ENCODE measurements at places on chromosomes 5 and 9.

DNA sequence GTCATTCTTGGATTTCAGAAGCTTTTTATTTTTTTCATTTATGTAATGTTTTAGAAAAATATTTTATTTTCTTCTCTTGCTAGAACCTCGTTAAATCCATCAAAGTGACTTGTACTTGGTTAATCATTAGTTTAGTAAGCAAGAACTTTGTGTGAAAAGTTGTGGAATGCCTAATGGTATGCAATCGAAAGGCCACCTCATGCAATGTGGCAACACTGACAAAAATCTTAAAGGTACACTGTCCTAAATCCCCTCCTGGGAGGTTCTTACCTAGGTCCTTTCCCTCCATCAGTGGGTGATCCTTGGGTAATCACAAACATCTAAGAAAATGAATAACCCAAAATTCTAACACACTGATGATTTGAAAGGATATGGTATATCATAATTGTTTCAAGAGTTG is 304.2 kb downstream of the DNAH5 start:
- DNase-seq: no peak

- DNase-seq: no peak
Measured at GRCh38 chr9:96253059-96253696, 48.8 kb downstream of the HSD17B3 start.

GRCh38 chr9:114804505-114804904 is 1.3 kb downstream of the TNFSF15 start:
- DNase-seq: peak; percentile 75

DNA sequence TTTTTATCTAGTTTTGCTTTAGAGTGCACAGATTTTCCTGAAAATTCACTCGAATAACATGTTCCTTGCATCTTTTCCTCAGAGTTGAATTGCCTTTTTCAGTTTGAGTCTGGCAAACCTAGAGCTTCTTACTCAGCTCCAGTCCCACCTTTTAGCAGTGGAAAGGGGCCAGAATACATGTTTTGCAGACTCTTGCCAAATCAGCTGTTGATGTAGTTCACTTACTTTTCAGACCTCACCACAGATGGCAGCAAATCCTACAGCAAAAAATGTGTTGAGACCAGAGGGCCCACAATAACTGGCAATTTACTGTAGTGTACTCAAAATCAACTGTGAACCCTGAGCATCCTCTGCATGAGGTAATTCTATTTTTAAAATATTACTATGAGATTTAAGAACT is 545.2 kb upstream of the ACO1 start:
- DNase-seq: no peak

GRCh38 chr9:109549386-109549785 is 51.3 kb upstream of the PTPN3 start:
- DNase-seq: no peak

DNA sequence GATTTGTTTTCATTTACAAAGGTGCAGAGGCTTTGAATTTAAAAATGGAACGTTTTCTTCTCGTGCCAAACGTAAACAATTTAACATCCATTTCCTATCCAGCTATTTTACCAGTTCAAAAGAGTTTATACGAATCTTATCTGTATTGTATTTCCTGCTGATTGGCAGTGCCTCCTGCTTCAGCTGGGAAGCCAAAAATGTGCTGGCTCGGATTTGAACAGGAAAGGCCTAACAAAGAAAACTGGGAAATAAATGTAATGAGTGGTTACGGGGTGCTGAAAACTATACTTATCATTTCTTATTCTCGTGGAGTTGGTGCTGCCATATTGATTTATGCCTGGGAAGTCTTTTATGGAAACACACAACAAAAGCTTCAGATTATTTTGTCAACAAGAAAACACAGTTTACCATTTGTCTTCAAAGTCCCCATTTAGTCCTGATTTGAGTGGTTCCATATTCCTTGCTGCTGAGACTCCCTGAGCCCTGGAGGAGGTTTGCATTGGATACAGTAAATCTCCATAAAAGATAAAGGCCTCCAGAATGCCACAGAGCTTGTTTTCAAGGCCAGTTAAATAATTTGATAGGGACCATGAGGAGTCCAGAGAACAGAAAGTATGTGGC is 507.4 kb downstream of the RASEF start:
- no peak for DNase-seq

- no peak for DNase-seq
Measured at GRCh38 chr9:125517577-125517976, 189.4 kb downstream of the MAPKAP1 start.

DNA sequence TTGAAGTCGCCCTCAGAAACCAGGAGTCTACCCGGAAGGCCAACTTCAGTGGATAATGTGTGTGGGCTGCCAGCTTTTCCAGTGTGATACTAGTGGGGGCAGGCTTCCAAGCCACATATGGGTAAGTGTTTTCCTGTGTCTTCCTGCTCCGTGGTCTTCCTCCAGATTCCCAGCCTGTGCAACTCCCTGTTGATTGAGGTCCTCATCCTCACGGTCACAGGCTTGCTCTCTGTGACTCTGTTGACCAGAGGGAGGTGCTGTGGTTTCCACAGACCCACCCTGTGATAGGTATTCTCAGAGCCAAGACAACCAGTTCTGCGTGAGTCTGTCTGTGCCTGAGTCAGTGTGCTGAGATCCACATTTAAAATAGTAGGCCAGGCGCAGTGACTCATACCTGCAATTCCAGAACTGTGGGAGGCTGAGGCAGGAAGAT is 388.0 kb upstream of the IRX2 start:
- no peak for DNase-seq

DNA sequence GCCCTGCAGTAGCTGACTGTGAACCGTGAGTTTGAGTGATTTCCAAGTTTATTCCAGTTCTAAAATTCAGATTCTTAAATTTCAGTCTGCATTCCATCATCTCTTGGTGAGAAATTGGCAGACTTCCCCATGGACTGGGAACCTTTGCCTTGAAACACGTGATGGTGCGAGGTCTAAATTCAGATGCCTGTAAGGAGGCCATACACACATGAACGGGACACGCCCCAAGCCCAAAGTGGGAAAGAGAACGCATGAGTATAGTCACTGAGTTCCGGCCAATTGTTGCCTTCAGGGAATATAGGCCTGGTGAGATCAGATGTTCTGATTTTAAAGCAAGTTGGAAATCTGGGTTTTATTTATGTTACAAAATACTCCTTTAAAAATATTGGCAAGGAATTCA is 1084.4 kb upstream of the WWC1 start:
- DNase-seq: no peak

DNA sequence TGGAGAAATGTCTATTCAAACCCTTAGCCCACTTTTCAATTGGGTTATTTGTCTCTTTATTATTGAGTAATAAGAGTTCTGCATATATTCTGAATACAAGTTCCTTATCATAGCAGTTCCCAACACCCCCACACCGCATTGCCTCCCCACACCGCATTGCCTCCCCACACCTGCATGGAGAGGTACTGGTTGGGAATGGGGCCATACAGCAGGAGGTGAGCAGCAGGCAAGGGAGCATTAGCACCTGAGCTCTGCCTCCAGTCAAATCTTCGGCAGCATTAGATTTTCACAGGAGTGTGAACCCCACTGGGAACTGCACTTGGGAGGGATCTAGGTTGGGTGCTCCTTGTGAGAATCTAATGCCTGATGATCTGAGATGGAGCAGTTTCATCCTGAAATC is 10.6 kb upstream of the SAP30L start:
- DNase-seq: no peak

DNA sequence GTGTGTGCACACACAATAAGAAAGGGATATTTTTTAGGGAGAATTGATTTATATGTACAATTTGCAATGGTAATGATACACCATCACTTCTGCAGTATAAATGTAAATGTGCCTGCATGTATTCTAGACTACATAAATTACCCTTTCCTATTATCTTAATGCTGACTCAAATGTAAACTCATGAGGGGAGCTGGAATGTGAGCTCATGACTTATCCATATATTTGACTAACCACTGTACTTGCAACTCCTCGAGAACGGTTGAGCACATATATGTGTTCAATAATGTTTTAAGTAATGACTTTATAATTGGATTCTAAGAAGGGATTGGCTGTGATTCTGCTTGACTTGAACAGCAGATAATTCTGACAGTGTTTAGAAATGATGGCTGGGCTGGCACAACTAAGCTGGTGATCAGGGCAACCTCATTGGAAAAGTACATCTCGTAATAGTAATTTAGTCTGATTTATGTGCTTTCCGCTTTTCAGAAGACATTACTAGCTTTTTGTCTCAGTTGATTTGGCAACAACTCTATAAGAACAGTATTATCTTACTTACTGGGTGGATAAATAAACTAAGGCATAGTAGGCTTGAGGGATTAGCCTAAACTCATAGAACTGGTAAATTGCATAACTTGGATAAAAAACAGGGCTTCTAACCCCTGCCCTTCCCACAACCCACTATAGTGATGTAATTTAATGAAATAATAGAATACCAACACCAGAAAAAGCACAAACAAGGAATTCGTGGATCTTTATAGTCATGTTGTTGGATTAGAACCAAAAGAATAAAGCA is 130.2 kb upstream of the SPEF2 start:
- no peak for DNase-seq

DNA sequence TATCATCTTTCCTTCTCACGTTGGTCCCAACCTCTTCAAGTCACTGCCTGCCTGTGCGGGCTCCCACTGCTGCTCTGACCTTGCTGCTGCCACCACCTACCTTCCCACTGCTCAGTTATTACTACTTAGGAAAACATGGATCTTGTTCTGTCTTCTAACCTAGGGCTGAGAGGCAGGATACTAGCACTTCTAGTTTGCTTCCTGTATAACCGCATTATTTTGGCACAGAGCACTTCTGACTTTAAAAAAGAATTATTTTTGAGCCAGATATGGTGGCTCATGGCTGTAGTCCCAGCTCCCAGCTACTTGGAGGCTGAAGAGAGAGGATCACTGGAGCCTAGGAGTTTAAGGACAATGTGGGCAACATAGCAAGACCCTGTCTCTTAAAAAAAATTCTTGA is 135.4 kb upstream of the GNA14 start:
- no peak for DNase-seq

- DNase-seq: no peak
Measured at GRCh38 chr9:24738421-24738961, 192.8 kb upstream of the IZUMO3 start.

DNA sequence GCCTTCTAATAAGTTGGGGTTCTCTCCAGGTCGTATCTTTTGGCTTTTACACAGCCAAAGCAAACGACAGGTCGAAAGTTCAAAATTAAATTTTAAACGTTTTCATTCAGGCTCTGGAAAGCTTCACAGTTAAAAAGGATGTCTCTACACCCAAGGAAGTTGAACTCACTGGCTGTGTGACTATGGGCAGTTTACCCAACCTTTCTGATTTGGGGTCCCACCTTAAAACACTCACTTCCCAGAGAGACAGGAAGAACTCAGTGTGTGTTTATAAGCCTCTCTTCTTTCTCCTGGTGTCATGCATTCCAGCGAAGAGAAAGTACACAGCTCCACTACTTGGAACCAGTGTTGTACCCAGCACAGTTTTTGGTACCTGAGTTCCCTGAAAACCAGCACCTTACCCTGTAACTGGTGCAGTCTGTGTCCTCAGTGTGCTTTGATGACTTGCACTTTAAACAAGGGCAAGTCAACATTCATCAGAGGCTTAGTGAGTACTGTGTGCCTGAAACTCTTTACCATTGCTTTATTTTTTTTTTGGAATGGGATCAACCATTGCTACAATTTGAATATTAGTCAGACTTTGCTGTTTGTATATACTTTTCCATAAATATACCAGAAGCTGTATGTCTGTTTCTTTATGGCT is 1.7 kb downstream of the SRD5A1 start:
- DNase-seq: no peak

DNA sequence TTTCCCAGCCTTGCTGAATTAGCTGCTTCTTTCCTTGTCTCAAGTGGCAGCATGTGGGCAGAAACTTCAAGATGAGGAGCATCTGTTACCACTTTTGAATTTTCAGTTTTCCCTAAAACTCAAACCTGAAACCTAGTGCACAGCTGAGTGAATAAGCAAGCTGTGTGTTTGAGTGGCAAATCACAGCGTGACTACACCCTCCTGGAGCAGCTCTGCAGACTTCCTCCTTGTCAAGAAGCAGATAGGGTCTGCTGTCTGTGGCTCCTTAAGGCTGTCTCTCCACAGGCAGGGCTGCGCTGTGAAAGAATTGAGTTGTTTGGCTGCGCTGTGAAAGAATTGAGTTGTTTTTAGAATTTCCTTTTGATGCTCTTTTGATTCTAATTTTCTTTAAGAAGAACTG is 179.7 kb upstream of the HAPLN1 start:
- no peak for DNase-seq

- DNase-seq: no peak
Measured at GRCh38 chr5:83149671-83150070, 72.3 kb downstream of the XRCC4 start.

- no peak for DNase-seq
Measured at GRCh38 chr9:126692759-126693427, 79.2 kb downstream of the LMX1B start.

GRCh38 chr5:88459971-88460370 is 191.3 kb upstream of the TMEM161B start:
- DNase-seq: no peak

DNA sequence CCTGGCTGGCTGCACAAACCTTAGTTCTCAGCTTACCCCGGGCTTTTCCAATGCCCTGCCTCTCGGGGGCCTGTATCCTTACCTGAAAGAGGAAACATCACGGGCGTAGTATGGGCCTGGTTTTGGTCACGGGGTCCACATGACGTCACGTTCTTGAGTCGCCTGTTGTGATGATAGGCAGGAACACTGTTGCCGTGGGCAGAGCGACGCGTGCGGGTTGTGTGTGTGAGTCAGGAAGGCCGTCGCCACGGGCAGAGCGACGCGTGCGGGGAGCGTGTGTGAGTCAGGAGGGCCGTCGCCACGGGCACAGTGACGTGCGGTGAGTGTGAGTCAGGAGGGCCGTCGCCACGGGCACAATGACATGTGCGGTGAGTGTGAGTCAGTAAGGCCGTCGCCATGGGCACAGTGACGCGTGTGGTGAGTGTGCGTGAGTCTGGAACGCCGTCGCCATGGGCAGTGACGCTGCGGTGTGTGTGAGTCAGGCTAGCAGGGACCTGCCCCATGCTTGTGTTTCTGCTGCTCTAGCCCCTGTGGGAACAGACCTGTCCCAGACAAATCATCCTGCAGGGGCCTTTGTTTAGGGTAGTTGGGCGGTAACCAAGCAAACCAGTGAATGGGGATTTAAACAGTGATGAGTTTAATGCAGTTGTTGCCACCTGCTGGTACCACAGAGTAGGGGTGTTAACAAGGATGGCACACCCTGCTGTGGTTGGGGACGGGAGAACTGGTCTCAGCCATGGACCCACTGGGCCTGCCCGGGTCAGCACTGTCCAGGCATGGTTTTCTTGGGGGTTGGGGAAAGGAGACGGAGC is 19.8 kb downstream of the TRIP13 start:
- DNase-seq: no peak

- DNase-seq: no peak
Measured at GRCh38 chr9:134892820-134893420, 12.3 kb downstream of the FCN2 start.

GRCh38 chr5:5344051-5344571 is 78.4 kb upstream of the ICE1 start:
- peak; percentile 92 for DNase-seq

DNA sequence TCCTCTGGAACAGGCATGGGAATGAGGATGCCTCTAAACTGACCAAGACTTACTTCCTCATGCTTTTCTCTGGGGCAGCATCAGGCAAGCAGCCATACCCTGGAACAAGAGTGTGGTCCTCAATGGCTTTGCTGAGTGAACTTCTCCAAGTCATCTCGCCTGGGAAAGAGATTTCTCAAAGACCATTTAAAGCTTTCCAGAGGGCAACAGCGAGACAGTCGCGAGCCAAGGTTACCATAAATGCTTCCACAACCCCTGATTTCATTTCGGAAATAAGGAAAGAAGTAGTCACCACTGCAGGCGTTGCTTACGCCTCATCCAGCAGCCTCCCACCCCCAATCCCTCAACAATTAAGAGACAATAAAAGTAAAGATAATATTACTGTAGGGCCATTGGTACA is 1.1 kb upstream of the SNCAIP start:
- no peak for DNase-seq

All from foreskin melanocyte (primary cell).